ENCODE measurements at places on chromosomes 5 and 9.

- DNase-seq, result no peak
Measured at GRCh38 chr5:30908356-30908755, 285.1 kb upstream of the CDH6 start.

- no peak for DNase-seq
Measured at GRCh38 chr5:4480528-4481349, 659.4 kb upstream of the ADAMTS16 start.

GRCh38 chr9:110590816-110591215 is 11.3 kb upstream of the SVEP1 start:
- DNase-seq, result no peak

GRCh38 chr9:86519066-86519615 is 164.9 kb upstream of the TUT7 start:
- DNase-seq, result no peak

GRCh38 chr9:14770592-14770991 is 48.1 kb upstream of the CER1 start:
- no peak for DNase-seq

All from HFF-Myc (cell line).